Lung (tissue), 17 donors: ENCODE measurements at places on chromosomes 13 and 19. TPM values are rescaled to one million over a fixed set of nuclear protein-coding genes. Genes with fewer than 3 reads are reported as not detected.

STOML3 gene
- 5.1 TPM for total RNA-seq

IL27RA gene
- total RNA-seq: 21.5 TPM

TTYH1 gene
- total RNA-seq: 0.46 TPM

PDE4C gene
- total RNA-seq: 3.6 TPM

SIGLEC11 gene
- 6.5 TPM for total RNA-seq

SOHLH2 gene
- 0.28 TPM for total RNA-seq
